ENCODE measurements at places on chromosomes 6 and 20.

- DNase-seq: no peak
Measured at GRCh38 chr6:168641446-168641845, 200.5 kb downstream of the SMOC2 start.

DNA sequence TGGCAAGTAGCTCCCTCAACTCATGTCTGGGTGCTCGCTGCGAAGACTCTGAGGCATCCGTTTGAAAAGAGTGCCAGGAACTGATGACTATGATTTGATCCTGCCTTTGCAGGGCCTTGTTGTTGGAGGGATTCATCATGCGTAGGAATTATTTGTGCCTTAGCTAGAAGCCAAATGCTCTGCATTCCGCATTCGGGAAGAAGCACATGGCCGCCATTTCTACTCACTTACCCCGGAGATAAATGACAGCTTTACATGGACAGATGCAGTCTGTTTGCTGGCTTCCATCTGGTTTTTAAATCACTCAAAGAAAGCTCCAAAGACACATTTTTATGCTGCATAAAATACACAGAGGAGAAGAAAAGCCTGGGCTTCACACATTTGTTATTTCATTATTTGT lies 363.3 kb upstream of the CDH4 start:
- DNase-seq: no peak

GRCh38 chr6:105608711-105609374 lies 206.0 kb upstream of the PREP start:
- no peak for DNase-seq

- no peak for DNase-seq
Measured at GRCh38 chr6:148317051-148317450, 25.6 kb upstream of the SASH1 start.

GRCh38 chr6:19327241-19327640 lies 509.9 kb upstream of the ID4 start:
- no peak for DNase-seq

- DNase-seq: no peak
Measured at GRCh38 chr20:25203871-25204320, 8.4 kb downstream of the ENTPD6 start.

- DNase-seq: no peak
Measured at GRCh38 chr20:4169360-4170190, 154.2 kb upstream of the RNF24 start.

DNA sequence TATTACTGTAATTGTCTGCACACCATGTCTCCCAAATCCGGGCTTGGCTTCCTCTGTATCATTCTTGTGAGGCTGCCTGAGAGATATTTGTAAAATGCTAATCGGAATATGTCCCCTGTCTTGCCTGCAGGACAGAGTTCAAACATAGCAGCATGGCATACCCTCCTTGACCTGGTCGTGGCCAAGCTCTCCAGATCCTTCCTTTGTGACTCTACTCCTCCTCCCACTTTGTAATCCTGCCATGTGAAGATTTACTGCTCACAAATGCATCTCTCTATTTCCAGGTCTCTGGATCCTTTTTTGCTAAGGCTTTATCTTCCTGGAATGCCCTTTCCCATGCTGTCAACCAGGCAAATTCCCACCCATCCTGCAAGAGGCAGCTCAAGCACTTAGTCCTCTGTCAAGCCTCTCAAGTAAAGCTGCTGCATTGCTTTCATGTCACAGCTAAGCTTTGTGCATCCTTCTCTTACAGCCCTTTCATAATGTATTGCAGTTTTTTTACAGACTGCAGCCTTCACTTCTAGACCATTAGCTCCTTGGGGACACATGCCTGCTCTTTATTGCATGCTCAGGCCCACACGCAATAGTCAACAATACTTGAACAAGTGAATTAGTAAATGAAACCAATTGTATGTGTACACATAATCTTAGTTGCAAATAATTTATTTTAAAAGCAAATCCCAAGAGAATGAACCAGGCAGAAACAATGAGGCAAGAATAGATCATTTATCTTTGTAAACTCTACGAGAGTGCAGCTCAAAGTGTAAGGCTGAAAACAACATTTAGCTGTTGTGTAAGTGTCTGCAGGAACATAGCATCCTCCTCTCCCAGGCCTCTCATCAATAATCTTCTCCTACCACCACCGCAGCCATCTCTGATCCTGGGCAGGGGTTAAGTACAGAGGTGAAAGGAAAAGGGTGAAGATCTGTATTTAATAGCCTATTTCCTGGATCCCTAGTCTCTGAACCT lies 45.8 kb downstream of the HIVEP2 start:
- no peak for DNase-seq

DNA sequence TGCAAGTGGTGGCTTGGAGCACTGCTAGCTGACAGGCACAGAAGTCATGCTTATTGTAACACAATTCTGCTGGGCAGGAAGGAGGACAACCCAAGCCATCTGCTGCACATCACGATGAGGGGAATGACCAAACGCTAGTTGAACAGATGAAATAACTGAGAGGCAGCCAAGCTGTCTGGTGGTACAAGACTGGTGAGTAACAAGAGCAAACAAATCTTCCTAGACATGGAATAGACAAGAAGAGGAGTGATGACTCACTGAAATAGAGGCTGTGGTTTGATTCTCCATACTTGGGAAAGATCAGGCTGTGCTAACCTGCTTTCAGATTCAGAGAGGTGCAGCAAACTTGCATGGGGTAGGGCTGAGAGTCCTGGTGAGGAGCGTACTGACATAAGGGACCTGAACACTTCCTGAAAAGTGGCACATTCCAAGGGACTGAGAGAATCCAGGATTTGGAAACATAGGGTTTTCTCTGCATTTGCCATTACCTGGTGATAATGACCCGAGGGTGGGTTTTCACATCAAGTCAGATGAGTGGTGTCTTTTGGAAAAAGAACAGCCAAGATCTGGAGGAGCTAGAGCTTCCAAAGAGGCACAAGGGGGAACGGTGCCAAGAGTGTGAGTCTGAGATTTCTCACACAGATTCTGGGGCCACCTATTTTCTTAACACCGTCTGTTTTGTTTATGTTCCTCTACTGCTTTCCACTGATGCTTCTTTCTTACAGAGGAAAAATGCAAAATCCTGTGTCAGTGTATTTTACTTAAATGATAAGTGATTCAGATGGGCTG lies 60.0 kb downstream of the PRL start:
- no peak for DNase-seq

GRCh38 chr6:35906499-35906846 lies 14.4 kb downstream of the SRPK1 start:
- DNase-seq: no peak

DNA sequence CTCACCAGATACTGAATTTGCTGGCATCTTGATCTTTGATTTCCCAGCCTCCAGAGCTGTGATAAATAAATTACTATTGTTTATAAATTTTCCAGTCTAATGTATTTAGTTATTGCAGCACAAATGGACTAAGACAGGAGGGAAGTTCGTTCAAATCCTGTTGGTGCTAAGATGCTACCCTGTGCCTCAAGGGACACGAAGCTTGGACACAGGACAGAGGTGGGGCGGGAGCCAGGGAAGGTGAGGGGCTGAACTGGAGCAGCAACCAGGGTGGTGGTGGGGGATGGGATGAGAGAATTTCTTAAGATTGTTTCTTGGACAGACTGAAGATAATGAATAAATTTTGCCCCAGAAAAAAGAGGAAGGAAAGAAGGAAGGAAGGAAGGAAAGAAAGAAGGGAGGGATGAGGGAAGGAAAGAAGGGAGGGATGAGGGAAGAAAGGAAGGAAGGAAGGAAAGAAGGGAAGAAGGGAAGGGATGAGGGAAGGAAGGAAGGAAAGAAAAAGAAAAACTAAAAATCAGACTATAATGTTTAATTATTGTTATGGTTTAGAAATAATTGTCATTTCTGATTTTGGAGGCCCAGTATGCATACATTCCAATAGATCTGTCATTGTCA lies 127.2 kb downstream of the CDC5L start:
- DNase-seq: no peak

DNA sequence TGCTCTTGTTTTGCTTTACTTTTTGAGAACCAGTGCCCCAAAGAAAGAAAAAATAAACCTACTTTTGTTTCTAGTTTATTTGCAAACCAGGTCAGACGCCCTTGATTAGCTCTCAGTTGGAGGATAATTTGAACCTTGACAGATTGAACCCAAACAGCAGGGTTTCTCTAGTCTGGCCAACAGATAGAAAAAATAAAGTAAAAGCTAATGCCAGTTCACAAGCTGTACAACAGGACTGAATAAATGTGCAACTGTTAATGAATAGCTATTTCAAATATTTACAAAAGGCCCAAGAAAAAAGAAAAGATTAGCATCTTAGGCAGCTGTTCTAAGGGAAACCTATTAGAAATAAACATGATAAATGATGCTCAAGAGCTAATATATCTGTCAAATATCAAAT lies 331.8 kb downstream of the CDKAL1 start:
- no peak for DNase-seq

- no peak for DNase-seq
Measured at GRCh38 chr6:52261229-52261628, 16.9 kb upstream of the IL17F start.

GRCh38 chr6:11412616-11413015 lies 124.9 kb upstream of the TMEM170B start:
- no peak for DNase-seq

GRCh38 chr6:132489376-132489775 lies 23.5 kb downstream of the STX7 start:
- DNase-seq: no peak

DNA sequence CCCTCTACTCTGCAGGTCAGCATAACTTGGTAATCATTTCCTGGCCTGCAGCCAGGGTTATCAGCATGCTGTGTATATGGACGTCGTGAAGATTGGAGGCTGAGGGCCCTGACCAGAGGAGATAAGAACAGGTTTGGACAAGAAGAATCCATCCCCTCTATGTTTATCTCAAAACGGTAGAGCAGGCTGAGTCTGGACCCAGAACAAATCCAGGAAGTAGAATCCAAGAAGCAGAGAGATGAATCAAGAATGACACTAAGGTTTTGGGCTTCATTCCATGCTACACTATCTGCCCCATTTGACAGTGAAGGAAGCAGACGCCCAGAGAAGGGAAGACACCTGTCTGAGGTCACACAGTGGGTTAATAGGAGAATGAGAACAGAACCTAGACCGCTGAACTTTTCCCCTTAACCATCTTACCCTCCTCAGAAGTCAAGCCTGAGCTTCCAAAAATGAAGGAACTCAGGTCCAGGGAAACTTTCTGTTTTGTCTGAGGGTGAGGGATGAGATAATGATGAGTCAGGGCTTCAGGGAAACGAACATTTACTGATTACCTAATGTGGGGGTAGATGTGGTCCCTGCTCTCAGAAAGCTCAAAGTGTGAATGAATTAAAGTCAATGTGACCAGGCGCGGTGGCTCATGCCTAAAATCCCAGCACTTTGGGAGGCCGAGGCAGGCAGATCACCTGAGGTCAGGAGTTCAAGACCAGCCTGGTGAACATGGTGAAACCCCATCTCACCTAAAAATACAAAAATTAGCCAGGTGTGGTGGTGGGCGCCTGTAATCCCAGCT lies 9.4 kb upstream of the COMMD7 start:
- no peak for DNase-seq

GRCh38 chr6:11766589-11767450 lies 11.8 kb downstream of the ADTRP start:
- no peak for DNase-seq

- DNase-seq: no peak
Measured at GRCh38 chr6:143286251-143286795, 164.2 kb downstream of the ADAT2 start.

GRCh38 chr20:63159826-63160640 lies 55.9 kb downstream of the YTHDF1 start:
- DNase-seq: no peak

GRCh38 chr20:54649511-54649962 lies 174.1 kb downstream of the DOK5 start:
- peak; percentile 70 for DNase-seq

- no peak for DNase-seq
Measured at GRCh38 chr6:90611543-90612312, 24.9 kb upstream of the MAP3K7 start.

DNA sequence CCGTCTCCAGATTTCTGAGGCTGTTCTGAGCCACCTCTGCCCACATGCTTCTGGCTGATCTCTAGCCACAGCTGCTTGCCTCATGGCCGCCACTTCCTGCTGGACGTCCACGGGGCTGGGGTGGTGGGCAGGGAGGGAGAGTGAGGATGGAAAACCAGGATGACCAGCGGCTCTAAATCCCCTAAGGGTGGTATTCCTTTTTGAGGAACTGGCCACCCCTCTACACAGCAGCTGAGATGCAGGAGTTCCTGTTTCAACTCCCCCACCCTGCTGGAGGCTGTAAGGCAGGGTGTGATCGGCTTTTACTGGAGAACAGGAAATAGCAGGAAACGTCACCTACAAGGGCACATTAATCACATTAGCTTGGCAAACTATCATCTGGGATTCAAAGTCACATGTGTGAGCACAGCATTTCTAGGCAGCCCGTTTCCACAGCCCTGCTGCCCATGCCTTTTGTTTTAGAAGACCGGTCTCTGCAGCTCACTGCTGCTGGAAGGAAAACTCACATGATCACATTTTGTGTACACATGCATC lies 181.6 kb upstream of the ECI2 start:
- DNase-seq: peak; percentile 37

DNA sequence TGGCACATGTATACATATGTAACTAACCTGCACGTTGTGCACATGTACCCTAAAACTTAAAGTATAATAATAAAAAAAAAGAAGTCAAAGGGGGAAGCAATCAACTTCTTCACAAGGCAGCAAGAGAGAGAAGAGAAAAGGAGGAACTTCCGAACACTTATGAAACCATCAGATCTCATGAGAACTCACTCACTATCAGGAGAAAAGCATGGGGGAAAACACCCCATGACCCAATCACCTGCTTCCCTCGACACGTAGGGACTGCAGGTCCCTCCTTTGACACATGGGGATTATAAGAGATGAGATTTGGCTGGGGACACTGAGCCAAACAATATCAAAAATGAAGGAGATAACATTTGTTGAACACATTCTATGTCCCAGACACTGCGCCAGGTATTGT lies 94.8 kb upstream of the PHACTR1 start:
- no peak for DNase-seq

DNA sequence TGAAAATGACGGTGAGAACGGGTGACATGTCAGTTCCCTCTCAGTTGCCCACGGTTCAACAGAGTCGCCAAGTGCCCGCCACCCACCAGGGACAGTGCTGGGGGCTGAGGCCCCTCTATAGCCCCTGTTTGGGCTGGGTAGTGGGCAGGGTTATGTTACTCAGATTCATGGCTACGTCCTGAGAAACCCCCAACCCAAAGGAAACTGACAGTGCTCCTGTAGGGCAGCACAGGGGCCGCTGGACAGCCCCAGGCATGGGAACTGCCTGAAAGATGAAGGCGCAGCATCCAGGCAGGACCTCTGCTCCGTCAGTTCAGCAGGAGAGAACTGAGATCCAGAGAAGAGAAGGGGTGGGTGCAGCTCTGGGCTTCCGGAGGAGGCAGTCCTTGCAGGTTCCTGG lies 118.9 kb upstream of the PMEPA1 start:
- DNase-seq: no peak

Measured in KG1 (cell line).